Vagina (tissue), 2 donors: ENCODE measurements at places on chromosomes 6 and 20.

- DNase-seq, result no peak
Measured at GRCh38 chr6:144909753-144910285, 624.7 kb downstream of the UTRN start.

DNA sequence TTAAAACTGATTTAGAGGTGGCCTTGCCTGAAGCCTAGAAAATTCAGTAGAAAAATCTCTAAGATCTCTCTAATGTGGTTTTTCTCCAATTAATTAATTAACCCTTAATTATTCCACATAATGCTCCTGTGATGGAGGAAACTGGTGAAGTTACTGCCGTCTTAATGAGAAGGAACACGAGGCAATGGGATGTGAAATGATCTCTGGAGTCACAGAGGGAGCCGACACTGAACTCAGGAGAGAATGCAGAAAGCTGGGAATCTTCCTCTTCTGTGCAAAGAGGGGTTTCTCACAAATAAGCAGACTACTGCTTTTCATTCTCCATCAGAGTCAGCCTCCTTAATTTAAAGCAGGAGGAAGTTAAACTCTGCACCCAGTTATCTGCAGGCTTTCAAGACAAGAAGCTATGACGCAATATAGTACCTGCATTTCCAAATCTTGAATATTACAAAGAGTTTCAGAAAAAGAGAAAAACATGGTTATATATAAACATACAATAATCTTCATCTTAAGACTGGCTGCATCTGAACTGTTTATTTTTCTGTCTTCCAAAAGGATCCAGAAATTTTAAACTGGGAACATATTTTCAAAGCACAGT lies 18.1 kb upstream of the SNRPB2 start:
- no peak for DNase-seq

DNA sequence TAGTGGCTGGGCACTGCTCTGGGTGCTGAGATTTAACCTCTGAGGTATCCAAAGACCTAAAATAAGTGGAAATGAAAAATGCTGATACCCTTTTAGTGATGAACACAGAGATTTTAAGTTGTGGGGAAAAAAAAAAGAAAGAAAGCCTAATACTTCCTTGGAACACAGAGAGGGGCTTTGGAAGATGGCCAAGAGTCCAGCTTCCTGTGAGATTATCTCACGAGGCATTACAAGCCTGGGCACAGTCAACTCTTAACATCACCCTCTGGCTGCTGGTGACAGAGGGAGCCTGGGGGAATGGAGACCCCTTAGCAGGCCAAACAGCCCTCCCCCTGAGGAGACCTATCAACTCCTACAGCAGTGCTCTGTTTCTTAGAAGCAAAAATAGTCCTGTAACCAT lies 19.7 kb downstream of the BTN2A1 start:
- DNase-seq, result no peak

- no peak for DNase-seq
Measured at GRCh38 chr6:109454496-109455436, 806 bp downstream of the MICAL1 start.

- DNase-seq, result no peak
Measured at GRCh38 chr6:13375360-13375878, 47.1 kb upstream of the TBC1D7 start.

GRCh38 chr6:22284666-22285065 lies 12.2 kb downstream of the PRL start:
- no peak for DNase-seq

DNA sequence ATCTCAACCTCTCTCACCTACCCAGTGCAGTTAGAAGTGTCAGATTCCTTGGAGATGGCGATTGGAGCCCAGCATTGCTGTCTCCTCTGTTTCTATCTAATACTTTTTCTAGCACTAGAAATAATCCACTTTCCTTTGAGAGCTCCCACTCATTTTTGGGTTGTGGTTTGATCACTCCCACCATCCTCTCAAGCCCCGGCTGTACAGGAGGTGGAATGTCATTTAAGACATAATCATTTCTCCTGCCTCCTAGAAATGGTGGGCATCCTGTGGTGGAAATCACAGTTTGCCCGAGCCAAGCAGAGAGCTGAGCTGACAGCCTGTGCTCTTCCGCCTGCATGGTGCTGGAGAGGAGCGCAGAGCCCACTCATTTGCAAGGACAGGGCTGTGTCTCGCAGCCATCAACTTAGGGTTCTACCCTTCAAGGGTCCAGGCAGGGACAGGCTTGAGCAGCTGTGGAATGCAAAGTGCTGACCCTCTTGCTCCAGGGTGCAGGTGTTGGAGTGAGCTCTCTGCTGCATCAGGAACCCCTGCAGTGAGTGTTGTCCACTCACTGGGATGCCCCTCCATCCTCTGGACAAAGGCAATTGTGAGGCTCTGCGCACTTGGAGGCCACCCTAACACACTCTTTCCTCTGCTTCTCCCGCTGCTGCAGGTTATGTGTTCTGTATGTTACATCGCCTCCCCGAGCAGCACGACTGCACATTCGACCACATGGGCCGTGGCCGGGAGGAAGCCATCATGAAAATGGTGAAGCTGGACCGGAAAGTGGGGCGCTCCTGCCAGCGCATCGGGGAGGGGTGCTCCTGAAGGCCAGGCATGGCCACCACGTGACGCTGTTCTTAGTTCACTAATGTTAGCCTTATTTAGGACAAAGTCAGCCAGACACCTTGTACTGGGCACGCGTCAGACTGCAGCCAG lies 332.3 kb downstream of the ZFAND3 start:
- no peak for DNase-seq

GRCh38 chr6:3670356-3670755 lies 81.2 kb downstream of the PXDC1 start:
- DNase-seq, result no peak
